ENCODE measurements at places on chromosomes 6 and 20.
A peak's percentile ranks its signal among the peaks of the same experiment; 100 is the strongest.

GRCh38 chr20:45963059-45964005, 8.7 kb downstream of the ZNF335 start:
- DNase-seq, result no peak

- no peak for DNase-seq
Measured at GRCh38 chr6:95519228-95520037, 57.9 kb upstream of the MANEA start.

DNA sequence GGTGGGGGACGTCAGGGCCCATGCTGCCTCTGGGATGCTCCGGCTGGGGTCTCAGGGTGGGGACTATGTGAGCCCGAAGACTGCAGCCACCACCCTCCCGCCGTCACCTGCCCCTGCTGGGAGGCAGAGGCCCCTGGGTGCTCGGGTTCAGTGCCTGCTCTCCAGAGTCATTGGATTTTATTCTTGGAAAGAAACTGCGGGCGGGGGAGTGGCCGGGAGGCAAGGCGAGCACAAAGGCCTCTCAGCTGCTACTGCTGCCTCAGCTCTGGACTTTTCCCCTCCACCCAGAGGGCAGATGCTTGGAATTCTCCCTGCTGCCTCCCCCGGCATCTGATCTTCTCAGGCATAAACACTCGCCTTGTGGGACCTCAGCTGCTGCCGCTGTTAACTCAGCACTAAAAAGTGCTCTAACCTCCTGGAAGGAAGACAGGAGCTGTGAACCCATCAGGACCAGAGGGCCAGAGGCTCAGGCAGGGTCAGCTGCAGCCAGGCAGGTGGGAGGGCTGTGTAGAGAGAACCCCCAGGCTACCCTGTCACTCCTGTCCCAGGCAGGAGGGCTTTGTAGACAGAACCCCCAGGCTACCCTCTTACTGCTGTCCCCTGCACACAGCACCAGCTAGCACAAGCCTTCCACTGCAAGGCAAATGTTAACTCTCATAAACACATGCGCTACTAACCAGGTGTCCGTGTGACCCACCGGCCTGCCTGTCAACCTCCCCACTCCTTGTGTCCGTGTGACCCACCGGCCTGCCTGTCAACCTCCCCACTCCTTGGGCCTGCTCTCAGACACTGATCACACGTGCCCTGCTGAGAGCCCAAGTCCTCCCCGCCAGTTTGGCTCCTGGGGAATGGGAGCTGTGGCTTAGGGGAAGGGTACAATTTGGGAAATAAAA, 9.4 kb upstream of the FRMD1 start:
- peak; percentile 9 for DNase-seq

DNA sequence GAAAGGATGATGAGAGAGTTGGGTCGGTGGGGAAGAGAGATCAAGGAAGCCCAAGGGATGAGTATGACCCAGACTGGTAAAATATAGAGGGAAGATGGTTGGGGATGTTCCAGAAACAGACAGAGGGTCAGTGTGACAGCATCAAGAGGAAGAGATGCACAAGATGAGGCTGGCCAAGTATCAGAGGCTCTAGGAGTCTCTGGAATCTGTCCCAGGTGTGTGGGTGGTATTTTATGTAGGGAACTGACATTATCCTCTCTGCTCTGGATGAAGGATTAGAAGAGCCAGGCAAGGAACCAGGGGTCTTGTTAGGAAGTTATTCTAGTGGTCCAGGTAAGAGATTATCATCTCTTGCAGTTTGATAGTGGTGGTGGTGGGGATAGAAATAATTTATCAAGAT, 3.6 kb downstream of the PAK5 start:
- DNase-seq, result no peak

DNA sequence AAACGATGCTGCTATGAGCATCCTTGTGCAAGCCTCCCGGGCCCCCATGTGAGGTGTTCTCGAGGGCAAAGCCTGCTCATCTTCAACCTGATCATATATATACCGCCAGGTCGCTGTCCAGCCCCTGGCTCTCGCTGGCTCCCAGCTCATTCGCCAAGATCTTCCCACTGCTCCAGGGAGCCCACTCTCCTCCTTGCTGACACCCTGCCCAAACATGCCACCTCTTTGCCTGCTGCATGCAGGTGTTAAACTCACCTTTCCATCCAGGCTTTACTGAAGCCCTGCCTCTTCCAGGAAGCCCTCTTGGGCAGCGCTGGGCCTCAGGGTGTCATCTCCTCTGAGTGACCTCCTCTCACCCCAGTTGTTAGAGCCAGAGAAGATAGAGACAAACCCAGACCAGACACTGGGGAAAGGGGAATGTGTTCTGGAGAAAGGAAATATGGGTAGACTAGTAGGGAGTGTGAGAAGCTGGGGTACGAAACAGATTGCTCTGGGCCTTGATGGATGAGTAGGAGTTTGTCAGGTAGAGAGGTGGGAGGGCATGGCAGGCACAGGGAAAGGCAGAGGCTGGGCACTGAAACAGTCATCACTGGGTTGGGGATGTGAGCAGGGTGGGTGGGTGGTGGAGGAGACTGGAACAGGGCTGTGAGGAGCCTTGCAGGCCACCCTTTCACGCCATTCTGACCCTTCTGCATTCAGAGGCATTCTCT, 1.2 kb upstream of the DLGAP4 start:
- no peak for DNase-seq

GRCh38 chr6:148175550-148176188, 167.0 kb upstream of the SASH1 start:
- DNase-seq, result no peak

DNA sequence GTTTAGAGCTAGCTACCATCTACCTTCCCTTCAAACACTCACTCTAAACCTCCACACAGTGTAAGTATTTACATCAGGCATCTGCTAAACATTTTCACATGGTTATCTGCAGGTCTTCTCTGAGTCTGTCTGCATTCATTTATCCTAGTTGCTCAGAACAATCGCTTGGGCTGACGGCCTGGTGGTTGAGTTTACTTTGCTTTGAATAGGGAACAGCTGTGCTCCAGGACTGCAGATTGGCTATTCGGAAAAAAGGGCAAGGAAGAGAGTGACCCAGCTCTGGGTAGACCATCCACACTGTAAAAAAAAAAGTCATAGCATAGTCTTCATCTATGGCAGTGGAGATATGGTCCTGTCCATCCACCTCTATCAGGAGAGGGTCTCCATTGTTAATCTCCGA, 115.3 kb upstream of the ESR1 start:
- no peak for DNase-seq

GRCh38 chr6:44630125-44631028, 242.9 kb downstream of the CDC5L start:
- DNase-seq, result peak; percentile 73

DNA sequence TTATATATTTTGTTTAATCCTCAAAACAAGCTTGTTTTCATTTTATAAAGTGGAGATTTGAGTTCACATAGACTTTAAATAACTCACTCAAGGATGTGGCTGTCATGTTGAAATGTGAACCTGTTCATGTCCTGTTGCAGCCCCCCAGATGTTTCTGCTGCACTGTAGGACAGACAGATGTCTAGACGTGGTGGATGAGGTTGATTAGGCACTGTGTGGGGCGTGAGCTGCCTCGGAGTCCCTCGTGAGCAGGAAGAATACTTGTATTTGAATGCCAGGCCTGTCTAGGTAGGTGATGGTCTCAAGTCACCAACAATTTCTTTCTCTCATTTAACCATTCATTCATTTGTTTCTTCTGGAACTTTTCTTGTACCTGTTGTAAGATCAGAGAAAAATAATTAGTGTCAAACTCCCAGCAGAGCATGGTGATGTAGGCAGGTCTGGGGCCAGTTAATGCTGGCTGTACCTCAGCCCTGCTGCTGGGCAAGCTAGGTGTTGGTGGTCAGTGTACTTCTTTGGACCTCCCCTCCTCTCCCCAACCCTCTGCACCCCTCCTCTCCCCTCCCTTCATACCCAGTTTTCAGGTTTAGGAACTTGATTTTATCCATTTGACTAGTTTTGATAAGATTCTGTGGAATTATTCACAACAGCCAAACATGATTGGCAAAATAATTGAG, 34.0 kb downstream of the AFDN start:
- DNase-seq, result no peak

DNA sequence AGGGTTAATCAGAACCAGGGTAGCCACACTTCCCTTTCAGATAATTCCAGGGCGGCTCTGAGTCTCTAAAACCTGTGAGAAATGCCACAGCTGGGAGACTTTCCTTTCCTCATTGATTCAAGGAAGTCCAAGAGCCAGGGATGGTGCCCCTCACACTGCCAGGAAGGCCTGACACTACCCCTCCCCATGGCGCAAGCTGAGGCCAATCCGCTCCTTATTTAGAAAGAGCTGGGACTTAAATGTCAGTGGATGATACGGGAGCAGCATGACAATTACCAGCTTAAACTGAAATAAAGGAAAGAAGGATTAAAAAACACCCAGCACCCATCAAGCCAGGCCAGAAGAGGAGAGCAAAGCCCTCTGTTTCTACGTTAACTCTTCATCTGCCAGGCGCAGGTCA, 244.4 kb downstream of the LRFN2 start:
- no peak for DNase-seq

GRCh38 chr6:92110403-92110802, 1309.0 kb downstream of the EPHA7 start:
- no peak for DNase-seq

GRCh38 chr6:33197431-33198048, 2.9 kb downstream of the RXRB start:
- peak; percentile 45 for DNase-seq

- DNase-seq, result no peak
Measured at GRCh38 chr20:51467956-51468626, 74.4 kb downstream of the NFATC2 start.

GRCh38 chr6:167396068-167396658, 71.3 kb downstream of the TTLL2 start:
- no peak for DNase-seq

DNA sequence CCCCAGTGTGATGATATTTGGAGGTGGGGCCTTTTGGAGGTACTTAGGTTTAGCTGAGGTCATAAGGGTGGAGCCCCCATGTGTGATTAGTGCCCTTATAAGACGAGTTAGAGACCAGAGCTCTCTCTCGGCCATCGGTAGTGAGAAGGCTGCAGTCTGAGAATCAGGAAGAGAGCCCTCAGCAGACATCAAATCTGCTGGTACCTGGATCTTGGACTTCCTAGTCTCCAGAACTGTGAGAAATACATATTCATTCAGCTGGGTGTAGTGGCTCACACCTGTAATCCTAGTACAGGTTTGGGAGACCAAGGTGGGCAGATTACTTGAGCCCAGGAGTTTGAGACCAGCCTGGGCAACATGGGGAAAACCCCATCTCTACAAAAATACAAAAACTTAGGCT, 48.7 kb upstream of the DDR1 start:
- DNase-seq, result no peak

DNA sequence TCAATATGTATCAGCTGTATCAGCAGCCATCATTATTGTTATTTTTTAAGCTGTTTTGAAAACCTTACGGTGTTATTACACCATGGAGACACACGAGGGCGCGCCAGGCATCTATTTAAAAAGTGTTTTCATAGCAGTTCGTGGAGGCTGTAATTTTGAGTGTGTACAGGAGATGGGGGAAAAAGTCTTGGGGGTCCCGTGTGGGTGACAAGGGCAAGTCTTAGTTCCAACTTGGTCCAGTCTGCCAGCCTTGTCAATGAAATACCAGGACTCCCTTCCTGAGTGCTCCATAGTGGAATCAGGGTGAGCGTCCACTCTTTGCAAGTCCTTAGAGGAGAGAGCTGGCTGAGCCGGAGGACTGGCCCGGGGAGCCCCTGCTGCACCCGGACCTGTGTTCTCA, 43.3 kb downstream of the SLC2A10 start:
- DNase-seq, result peak; percentile 56

GRCh38 chr20:63055575-63056235, 48.9 kb upstream of the BHLHE23 start:
- peak; percentile 41 for DNase-seq

- DNase-seq, result no peak
Measured at GRCh38 chr6:133743621-133744020, 145.3 kb upstream of the TCF21 start.

DNA sequence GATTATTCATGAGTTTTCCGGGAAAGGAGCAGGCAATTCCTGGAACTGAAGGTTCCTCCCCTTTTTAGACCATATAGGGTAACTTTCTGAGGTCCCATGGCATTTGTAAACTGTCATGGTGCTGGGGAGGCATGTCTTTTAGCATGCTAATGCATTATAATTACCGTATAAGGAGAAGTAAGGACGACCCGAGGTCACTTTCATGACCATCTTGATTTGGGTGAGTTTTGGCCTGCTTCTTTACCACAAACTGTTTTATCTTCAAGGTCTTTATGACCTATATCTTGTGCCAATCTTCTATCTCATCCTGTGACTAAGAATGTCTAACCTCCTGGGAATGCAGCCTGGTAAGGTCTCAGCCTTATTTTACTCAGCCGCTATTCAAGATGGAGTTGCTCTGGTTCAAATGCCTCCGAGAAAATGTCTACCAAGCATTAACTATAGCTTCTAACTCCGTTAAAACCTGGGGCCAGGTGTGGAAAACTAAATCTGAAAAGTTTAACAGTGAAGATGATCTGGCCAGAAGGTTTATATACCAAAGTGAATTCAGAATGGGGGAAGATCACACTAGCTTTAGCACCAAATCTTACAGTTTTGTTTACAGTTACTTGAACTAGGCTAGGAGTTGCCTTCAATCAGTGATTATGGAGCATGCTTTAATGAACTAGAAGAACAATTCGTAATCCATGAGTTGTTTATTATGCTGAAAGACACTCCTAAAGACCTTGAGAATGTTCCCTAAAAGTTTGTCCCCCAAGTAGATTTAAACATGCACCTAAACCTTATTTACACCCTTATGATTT, 80.0 kb upstream of the TOP1 start:
- no peak for DNase-seq

GRCh38 chr6:69179681-69180080, 544.6 kb downstream of the ADGRB3 start:
- no peak for DNase-seq

- DNase-seq, result no peak
Measured at GRCh38 chr6:79564636-79565035, 27.4 kb upstream of the LCA5 start.

DNA sequence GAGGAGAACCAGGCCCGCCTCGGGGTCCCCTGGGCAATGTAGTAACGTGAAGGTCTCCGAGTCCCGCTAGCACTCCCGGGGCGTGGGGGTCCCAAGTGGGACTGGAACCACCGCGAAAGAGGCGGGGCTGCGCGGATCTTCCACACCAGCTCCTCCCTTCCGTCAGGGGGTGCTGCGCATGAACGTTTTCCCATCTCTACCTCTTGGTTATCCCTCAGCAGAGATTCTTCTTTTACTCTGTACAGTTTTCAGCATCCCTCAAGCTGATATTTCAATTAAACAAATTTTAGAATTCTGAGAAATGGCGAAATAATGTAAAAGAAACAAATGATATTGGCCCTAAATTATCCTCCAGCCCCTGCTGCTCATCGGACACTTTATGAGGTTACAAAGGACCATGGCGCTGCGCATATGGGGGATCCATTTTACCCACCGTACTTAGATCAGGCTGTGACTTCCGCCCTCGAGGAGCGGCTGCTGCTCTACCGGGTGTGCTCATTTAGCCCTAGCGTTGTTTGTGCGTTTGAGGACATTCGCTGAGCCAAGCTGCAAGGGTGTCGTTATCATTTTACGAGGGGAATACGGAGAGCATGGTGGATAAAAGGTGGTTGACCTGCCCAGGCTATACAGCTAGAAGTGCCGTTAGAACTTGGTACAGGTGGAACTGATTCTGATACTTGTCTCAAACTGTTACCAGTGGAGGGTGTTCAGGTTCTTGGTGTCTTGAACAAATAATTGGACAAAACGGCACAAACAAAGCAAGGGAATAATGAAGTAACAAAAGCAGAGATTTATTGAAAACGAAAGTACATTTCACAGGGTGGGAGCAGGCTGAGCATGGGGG, 75.2 kb upstream of the CHD6 start:
- DNase-seq, result peak; percentile 82
